Ovary (tissue), 10 donors: ENCODE measurements at places on chromosomes 2 and 18.

GRCh38 chr2:230048010-230048671 is 20.6 kb downstream of the SLC16A14 start:
- no peak for DNase-seq

DNA sequence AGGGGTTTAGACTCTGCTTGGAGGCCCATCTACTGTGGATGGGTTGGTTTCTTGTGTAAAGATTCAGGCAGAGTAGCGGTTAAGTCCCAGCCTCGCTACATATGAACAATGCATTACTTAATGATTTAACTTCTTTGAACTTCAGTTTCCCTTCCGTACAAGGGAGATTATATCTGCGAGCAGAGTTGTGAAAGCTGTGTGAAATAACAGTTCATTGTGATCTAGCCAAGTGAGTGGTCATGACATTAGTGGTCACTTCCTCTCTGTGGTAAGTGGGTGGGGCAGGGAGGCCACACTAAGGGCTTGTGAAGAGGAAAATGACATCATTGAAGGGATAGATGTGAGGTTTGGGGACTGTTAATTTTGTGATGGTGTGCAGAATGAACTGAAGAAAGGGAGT is 14.1 kb upstream of the MEX3C start:
- no peak for DNase-seq

DNA sequence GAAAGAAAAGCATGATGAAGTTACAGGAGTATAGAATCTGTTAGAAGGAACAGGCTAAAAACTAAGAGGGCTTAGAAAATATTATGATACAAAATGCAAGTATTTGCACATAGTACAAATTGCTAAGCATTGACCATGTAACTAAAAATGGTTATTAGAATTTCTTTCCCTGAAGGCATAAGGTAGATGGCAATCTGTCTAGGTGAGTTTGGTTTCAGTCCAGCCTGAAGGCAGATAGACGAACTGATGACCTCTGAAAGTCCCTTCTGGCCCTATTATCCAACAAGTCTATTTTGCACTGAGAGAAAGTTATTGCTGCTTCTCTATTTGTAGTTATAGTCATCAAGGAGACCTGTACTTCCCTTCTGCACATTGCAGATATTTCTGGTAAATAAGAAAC is 663.5 kb downstream of the LRP1B start:
- DNase-seq, result no peak

- peak; percentile 25 for DNase-seq
Observed at GRCh38 chr2:25377822-25378421, 36.2 kb upstream of the DNMT3A start.

- DNase-seq, result no peak
Observed at GRCh38 chr2:113876503-113877387, 13.1 kb upstream of the ACTR3 start.

- no peak for DNase-seq
Observed at GRCh38 chr18:7168408-7168807, 50.8 kb upstream of the LAMA1 start.

DNA sequence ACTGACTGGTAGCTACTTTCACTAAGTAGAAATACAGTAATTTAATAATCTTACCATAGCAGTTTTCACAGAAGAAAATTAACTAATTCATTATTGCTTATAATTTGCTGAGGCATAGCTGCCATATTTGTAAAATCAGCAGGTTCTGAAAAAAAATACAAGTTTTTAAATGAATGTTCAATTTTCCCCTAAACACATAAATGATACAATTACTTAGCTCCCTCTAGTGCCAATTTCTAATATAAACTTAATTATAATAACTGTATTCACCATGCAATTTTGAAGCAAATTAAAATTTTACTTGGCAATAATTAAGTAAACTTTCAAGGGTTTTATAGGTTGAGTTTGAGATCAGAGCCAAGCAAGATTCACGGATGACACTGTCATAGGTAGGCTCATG is 1321.6 kb upstream of the ACVR2A start:
- DNase-seq, result no peak

GRCh38 chr2:105038383-105039061 is 653 bp downstream of the MRPS9 start:
- no peak for DNase-seq

- no peak for DNase-seq
Observed at GRCh38 chr18:54250846-54251261, 18.5 kb upstream of the POLI start.

GRCh38 chr18:62938487-62938886 is 223.1 kb downstream of the PHLPP1 start:
- no peak for DNase-seq

DNA sequence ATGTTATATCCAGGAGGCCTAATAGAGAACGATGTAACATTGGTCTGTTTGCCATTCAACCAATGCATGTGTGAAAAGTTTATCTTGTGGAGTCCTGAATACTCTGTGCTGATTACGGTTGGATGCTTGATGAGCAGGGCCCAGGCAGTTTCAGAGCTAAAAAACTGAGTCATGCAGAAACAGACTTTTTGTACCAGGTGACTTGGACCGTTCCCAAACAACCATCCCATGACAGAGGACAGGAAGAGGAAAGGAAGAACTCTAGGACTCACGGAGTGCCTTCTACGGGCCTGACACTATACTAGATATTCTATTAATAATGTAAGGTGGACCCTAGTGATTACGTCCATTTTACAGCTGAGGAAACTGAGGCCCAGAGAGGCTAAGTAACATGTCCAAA is 142.1 kb downstream of the ARHGAP28 start:
- DNase-seq, result no peak

DNA sequence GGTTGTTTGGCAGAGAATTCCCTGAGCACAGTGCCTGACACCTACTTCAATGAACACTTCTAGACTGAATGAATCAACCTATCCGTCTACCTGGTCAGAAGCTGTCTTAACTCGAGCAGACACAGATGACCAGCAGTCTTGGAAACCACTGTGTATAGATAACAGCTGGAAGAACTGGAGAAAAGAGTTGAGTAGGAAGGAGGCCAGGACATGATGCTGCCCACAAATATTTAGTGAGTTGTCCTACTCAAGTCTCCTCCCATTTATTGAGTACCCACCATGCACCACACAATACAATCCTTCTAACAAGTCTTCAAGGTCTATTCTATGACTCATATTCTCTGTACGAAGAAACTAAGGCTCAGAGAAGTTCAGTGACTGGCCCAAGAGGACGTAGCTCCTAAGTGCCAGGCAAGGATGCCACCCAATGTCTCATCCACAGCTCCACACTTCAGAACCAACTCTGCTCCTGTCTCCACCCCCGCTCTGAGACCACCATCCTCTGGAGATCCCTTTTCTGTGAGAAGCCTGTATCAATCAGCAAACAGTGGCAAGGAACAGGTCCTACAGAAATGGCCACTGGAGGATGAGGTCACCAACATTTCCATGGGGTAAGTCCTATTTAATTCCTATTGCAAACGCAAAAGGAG is 62.2 kb downstream of the GALNT14 start:
- no peak for DNase-seq

GRCh38 chr18:74784752-74785151 is 187.1 kb downstream of the ZNF407 start:
- DNase-seq, result no peak
